NT2/D1 (cell line): ENCODE measurements at places on chromosomes 13 and 19.

DNA sequence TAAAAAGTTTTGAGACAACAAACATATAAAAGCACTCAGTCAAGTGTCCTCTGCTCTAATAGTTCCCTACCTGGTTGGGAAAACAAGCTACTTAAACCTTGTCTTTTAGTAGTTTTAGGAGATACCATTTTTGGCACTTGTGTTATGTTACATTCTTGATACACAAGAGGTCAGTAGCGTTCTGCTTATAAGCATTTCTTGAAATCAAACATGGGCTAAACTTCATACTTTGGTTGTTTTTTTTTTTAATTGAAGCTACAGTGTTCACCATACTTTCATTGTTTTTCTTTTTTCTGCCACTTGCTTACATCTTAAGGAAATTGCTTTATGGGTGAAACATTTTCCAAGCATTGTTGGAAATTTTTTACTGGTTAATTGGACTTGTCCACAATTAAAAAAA lies 12.9 kb downstream of the NHLRC3 start:
- DNase-seq, result no peak

DNA sequence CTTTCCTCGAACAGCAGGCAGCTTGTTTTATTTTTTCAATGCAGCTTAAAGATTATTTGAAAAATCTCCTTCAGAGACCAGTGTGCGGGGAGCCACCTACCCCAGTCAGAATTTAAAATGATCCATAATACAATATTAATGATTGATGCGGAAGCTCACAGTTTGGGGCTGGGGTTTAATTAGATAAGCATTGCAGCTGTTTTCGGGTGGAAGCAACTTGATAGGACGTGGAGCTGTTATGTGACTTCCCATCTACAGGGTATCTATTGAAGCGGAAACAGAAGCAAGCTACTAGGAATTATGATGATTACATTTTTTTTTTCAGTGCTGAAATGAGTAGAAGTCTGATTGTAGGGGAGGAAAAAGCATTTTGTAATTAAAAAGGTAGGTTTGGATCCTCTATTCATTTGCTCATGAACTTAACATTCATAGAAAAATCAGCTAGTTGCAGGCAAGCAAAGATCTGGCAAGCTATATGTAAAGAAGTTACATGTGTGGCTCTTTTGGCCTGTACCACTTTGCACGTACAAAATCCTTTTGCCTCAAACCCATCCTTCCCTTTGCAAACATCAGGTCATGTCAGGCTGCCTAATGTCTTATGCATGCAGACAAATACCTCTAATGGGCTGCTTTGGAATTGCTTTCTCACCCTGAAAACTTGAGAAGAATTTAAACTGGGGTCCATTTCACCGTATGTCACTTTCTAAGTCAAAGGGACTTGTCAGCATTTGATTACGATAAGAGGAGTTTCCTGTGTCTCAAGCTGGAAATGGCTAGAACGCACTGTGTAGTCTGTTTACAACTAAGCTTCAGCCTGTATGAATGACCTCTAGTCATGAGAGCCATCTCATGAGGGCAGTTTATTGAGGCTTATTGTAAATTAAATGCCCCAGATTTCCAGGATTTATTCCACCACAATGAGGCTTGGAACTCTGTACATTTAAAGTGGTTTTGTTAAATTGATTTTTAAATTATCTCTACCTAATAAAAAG lies 267.1 kb upstream of the TMTC4 start:
- DNase-seq, result no peak

GRCh38 chr19:18771328-18772242 lies 19.5 kb downstream of the COMP start:
- DNase-seq, result no peak

DNA sequence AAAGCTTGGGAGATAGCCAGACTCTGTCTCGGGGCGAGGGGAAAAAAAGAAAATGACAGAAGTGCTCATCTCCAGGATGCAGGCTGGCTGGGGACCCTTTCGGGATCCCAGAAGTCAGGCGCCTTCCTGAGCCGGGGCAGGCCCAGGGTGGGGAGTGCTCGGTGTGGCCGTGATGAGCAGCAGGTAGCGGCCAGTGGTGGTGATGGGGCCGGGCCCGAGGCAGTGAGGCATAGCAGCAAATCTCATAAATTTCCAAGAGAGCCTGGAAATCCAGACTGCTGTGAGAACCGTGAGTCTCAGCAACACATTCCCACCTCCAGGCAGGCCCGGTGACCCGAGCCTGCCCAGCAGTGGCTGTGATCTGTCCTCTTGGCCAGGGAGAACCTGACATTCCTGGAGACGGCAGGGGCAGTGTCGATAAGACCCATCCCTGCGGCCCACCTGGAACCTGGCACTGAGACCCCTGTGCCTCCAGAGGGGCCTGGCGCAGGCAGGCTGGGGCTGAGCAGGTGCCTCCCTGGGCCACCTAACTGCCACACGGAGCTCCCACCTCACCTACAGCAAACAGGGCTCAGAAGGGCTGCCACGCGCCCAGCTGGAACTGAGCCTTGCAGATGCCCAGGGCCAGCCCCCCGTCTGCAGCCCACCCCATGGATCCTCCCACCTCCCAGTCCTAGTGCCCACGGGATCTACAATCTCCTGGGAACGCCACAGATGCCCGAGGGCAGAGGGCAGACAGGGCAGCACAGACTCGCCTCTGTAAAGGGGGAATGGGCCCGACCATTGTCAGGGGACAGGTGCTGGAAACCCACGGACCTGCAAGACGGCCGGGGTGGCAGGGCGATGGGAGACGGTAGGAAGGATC lies 23.4 kb downstream of the IZUMO4 start:
- no peak for DNase-seq

- DNase-seq, result no peak
Observed at GRCh38 chr19:40143612-40144011, 47.6 kb upstream of the MAP3K10 start.

DNA sequence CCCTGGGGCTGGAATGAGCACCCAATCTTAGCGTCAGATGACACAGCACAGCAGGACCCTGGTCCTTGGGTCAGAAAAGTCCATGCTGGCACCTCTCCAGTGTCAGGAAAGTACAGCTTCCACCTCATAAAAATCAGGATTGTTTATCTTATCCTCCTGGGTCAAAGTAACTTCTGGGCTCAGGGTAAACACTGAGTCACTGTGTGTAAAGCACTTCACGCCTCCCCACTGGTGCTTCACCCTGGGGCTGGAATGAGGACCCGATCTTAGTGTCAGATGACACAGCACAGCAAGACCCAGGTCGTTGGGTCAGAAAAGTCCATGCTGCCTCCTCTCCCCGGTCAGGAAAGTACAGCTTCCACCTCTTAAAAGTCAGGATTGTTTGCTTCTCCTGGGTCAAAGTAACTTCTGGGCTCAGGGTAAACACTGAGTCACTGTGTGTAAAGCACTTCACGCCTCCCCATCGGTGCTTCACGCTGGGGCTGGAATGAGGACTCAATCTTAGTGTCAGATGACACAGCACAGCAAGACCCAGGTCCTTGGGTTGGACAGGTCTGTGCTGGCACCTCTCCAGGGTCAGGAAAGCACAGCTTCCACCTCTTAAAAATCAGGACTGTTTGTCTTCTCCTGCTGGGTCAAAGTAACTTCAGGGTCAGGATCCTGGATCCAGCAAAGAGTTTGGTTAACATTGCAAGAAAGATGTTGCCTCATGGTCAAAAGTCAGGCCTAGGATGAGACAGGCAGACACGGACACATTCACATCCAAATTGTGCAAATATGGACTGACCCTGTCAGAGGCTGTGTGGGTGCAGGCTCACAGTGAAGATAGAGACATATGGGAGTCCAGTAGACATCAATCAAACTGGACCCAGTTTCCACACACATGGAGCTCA lies 39.2 kb upstream of the CYP2A7 start:
- no peak for DNase-seq

DNA sequence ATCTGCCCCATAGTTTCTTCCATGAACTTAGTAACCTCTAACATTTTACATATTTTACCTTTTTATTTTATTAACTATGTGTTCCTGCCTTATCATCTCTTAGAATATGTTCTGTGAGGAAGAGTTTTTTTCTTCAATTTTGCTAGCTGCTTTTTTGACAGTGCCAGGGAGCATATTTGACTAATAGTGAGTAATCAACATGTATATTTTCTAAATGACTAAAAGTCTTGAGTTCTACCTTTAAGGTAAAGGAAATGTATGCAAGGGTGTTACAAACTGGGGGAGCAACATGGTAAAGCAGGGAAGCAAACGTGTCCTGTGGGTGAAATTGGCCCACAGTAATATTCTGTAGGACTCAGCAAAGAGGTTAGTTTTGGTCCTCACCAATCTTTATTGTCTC lies 165.5 kb downstream of the NBEA start:
- no peak for DNase-seq

- DNase-seq, result no peak
Observed at GRCh38 chr19:42105368-42105767, 26.9 kb downstream of the POU2F2 start.

DNA sequence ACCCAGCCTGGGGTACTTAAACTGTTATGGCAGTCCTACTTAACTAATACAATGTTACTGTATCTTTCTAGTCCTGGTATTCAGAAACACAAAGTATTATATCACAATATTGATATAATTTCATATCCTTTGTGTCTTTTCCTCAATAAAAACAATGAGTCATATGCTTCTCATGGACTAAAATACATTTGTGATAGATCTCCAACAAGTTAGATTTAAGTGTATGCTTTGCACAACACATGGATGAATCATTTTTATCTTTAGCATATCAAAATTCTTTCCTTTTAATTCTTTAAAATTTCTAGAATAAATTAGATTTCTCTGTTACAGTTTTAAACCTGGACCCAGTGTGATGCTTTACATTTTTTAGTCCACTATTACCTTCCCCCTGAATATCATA lies 1357.8 kb upstream of the ATXN8OS start:
- no peak for DNase-seq

GRCh38 chr13:26855071-26855470 lies 94.5 kb upstream of the GPR12 start:
- no peak for DNase-seq

GRCh38 chr13:92767468-92767867 lies 459.1 kb upstream of the GPC6 start:
- DNase-seq, result no peak
